ENCODE measurements at places on chromosomes 11 and 22. TPM values are rescaled to one million over a fixed set of nuclear protein-coding genes. Genes with fewer than 3 reads are reported as not detected.

DNA sequence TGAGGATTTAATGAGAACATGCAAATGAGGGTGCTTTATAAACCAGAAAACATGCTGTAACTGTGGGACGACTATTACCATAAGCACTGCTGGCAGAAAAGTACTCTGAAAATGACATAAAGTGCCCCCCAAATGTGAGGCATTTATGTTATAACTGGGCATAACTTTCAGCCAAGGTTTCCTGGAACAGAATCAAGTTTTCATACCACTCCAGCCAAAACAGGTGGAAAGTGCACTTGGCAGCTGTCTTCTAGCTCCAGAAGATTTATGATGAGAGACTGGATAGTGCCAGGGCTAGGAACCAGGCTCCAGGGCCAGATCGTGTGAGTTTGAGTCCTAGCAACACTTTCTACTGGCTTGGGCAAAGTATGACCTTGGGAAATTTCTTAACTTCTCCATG lies 339.2 kb downstream of the TENM4 start:
- no peak for ATAC-seq

The DBX1 gene
- not detected for total RNA-seq

- ATAC-seq: no peak
Measured at GRCh38 chr11:78205256-78205655, 16.5 kb downstream of the USP35 start.

DNA sequence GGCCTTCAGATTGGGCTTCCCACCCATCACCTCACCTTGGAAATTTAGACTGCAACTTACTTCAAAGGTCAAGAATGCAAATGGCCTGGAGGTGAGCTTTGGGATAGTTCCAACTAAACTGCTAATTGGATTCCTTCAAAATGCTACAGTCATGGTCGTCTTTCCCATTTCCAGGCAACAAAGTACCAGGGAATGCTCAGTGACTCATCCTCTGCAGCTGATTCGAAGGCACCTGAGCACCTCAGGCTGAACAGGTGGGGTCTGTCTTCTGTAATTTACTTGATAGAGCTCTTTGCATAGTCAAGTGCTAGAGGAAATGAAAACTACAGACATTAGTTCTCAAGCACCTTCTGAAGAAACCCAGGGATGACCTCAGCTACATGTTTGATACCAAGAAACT lies 20.5 kb upstream of the FSHB start:
- no peak for ATAC-seq

The OR52H1 gene
- 0.54 TPM for total RNA-seq

GRCh38 chr22:20011123-20011992 lies 5.3 kb downstream of the ARVCF start:
- no peak for ATAC-seq

The OR51B2 gene
- not detected for total RNA-seq

Measured in gastroesophageal sphincter (tissue), 4 donors.